ENCODE measurements at places on chromosomes 16 and 17. TPM values are rescaled to one million over a fixed set of nuclear protein-coding genes. Genes with fewer than 3 reads are reported as not detected.

DNA sequence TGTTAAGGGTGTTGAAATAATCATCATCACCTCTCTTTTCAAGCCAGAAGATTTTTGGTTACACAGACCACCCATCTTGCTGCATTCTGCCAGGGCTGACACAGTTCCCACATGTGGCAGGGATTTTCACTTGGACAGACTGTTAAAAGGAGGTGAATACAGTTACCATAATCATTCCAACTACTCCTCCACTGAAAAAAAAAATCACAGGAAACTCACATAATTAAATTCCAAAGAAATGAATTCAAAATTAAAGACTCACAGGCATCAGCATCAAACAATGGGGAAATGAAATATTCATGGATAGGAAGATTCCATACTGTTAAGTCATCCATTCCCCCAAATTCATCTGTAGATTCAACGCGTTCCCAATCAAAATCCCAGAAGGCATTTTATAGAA lies 209.4 kb downstream of the MRTFB start:
- no peak for DNase-seq
- H3K4me1 ChIP-seq = peaks cover 3% of the 10 kb centered on the region
- H3K36me3 ChIP-seq = no peaks in the 10 kb centered on the region
- no peak overlapping the region for H3K4me3 ChIP-seq
- H3K27ac ChIP-seq = no peak overlapping the region

- no peaks in the 10 kb centered on the region for H3K27me3 ChIP-seq
- H3K4me3 ChIP-seq = peak overlapping the region; percentile 67
- H3K36me3 ChIP-seq = no peaks in the 10 kb centered on the region
These were observed 39.2 kb upstream of the ARL4D start for GRCh38 chr17:43359469-43360110.

GRCh38 chr17:27862004-27862403 lies 31.2 kb downstream of the LYRM9 start:
- no peak for DNase-seq
- H3K4me3 ChIP-seq = no peak overlapping the region
- no peaks in the 10 kb centered on the region for H3K36me3 ChIP-seq
- H3K27ac ChIP-seq = no peak overlapping the region
- H3K27me3 ChIP-seq = no peaks in the 10 kb centered on the region

GRCh38 chr17:73262676-73263642 lies 1.3 kb upstream of the CPSF4L start:
- H3K27me3 ChIP-seq = no peaks in the 10 kb centered on the region
- H3K4me3 ChIP-seq = no peak overlapping the region

DNA sequence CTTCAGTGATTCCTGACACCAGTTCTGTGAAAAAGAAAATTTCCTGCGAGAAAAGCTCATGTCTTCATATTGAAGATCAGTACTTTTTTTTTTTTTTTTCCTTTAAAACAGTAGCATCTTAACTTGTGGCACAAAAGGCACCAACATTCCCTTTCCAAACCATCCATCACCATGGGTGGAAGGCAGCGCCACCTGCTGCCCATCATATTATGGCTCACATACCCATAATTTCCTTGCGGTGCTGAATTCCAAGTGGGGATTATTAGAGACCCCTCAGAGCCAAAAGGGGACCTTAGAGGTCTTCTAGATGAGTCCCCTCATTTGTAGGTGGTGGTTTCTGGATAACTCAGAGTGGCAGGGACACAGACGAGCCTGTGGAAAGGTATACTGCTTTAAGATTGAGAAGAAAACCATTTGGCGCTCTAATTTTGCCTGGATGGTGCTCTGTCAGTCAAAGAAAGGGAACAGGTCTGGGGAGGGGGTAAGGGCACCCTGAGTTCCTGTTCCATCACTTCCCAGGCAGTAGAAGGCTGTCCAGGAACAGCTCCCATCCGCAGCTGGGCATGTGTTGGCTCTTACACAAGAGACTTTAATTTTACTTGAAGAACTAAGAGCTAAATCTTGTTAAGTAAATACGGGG lies 7.9 kb upstream of the SOST start:
- H3K27me3 ChIP-seq = no peaks in the 10 kb centered on the region
- no peak overlapping the region for H3K27ac ChIP-seq
- H3K4me3 ChIP-seq = no peak overlapping the region
- peaks cover 30% of the 10 kb centered on the region for H3K36me3 ChIP-seq
- peaks cover 4% of the 10 kb centered on the region for H3K4me1 ChIP-seq
- peak; percentile 62 for DNase-seq

Gene NBR1
- total RNA-seq = 93.8 TPM
